ENCODE measurements at places on chromosomes 3 and 15.

DNA sequence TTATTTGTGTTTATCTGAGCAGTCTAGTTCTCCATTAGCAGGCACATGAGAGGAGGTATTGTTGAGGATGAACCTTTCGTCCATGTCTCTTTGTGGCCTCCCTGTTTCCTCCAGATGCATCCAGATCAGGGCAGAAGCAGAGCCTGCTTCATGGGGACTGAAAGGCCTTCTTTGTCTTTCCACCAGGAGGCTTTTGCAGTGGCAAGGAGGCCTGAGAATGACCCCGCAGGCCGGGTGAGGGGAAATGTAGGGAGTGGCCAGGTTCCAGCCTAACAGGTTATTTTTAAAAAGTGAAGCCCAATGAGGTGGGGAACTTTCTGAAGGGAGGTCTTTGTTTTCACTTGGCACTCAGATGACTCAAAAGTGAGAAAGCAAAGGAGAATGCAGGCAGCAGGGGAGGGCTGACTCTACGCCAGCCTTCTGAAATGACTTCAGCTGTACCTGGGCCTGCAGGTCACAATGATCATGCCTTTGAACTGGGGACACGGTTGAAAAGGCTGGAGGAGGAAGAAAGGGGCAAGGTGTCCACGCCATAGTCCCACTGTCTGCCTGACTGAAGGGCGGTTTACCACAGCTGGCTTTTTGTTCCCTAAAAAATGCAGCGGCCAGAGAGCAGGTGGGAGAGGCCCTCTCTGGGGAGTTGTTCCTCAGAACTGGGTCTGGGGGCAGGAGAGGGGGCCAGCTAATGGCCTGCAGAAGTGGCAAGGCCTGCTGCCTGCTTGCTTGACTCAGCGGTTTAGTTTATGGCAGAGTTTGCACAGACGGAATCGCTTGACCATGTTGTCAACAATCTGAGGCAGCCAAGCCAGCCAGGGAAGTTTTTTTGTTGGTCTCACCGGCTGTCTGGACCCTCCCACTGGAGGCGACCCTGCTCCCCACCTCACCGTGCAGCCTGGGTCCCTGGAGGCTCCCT lies 28.7 kb downstream of the CMTM7 start:
- no peak for DNase-seq

DNA sequence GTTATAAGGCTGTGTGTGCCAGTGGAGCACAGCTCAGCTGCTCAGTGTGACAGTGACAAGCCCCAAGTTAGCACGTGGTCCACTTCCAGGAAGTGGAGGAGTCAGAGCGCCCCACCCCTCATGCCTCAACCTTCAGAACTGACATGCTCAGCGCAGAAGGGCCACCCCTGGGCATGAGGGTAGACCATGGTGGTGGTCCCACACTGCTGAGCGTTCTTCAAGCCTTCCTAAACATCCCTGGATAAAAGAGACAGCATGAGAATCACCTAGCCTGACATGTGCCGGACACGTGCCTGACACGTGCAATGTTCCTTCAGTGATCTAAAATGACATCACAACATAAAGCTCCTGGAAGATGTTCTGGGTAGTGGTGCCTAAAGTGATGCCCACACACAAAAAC lies 16.8 kb downstream of the ATP10A start:
- no peak for DNase-seq

DNA sequence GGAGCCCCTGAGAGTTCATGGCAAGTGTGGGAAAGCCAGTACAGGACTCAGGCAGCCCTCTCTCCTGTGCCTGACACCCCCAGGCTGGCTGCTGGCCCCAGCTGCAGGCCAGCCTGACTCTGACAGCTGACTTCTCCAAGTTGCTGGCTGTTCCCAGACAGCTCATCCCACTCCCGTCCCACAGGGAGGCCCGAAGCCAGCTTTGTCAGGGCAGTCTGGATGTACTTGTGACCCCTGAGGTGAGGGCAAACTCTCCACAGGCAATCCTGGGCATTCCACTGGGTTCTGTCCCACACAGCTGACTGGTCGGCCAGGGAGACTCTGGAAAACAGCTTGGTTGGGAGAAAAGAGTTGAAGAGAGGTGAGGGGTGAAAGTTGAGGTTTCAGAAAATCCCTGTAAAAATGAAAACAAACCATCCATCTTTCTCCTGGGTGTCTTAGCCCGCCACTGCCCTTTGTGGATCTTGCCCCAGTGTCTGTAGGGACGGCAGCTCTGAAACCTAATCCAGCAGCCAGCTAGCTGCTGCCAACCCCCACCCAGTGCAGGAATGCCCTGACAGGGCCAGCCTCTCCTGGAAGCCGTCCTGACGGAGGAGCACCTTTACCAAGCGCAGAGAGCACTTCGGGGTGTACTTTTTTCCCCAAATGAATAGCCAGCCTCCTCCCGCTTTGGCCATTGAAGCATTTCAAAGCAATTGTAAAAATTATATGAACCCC lies 87.9 kb downstream of the DNAJB8 start:
- DNase-seq: no peak

DNA sequence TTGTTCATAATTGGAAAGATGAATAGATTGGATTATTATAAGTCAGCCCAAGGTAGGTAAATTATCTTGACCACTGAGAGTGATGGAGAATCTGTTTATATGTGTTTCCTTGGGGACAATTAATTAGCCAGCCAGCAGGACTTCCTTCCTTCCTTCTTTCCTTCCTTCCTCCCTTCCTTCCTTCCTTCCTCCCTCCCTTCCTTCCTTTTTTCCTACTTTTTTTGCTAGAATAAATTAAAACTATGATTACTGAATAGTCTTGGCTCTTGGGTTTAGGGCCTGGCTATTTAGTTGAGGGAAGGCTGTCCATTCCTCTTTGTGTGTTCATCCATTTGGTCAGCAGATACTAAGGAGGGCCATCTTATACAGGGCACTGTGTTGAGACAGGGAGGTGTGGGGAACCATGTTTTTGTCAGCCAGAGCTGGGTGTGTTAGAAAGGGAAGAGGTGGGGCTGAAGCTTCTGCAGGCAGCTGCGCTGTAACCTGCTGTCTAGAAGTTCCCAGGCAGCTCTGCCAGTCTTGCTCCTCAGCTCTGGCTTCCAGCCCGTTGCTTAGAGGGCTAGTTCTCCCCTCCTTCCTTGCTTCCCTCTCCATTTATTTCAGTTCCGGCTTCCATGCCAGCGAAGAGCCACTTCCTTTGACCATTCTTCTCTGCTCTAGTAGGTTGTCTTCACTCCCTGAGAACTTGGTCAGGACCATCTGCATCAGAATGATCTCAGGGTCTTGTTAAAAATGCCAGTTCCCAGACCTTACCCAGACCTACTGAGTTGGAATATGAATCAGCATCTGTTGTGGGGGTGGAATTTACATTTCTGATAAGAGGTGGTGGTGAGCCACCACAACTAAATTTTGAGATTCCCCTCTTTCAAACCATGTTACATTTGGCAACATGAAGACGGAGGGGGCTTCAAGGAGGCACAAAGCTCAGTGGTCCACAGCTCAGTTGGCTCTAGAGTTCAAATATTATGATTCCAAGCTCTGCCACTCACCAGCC lies 113.9 kb downstream of the DGKG start:
- DNase-seq: no peak

DNA sequence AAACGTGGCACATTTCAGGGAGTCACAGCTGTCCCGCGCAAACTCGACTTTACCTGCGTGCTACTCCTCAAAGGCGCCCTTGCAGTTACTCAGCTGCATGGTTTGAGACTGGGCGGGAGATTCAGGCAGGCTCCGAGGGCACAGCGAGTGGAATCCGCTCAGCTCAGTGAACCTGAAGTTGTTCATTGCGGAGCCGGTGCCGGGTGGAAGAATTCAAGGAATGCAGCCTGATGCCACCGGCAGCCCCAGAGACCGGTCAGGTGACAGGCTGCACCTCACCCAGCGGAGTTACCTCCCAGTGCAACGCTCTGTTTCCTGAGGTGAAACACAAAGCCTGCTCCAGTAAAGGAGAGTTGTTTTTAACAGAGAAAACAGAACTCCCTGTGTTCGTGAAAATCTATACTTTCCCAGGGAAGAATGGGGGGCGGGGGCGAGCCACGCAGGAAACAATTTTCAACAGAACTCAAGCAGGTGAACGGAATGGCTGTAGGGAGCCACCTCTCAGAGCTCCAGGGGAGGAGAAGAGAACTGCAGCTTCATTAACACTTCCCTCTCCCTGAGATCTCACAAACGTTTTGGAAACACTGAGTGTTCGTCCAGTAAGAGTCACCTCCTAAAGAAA lies 3.8 kb downstream of the VEPH1 start:
- DNase-seq: no peak

DNA sequence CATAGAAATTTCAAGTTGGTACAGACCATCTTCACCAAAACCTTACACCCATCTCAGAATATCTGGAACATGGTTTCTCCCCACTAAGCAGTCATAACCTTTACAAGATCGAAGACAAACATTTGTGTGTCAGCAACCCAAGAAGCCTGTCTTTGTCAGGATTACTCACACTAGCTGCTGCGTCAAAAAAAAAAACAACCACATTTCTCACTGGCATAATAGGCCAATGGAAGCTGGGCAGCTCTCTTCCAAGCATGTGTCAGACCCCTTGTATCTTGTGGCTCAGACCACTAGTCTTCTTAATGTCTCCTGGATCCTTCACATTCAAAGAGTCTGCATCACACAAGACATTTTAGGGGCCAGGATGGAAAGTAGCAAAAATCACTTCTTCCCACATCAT lies 266.9 kb upstream of the IGF1R start:
- no peak for DNase-seq

- DNase-seq: no peak
These were observed 12.3 kb upstream of the PHLDB2 start for GRCh38 chr3:111846717-111847116.

GRCh38 chr3:15110206-15110605 lies 11.3 kb upstream of the RBSN start:
- no peak for DNase-seq

DNA sequence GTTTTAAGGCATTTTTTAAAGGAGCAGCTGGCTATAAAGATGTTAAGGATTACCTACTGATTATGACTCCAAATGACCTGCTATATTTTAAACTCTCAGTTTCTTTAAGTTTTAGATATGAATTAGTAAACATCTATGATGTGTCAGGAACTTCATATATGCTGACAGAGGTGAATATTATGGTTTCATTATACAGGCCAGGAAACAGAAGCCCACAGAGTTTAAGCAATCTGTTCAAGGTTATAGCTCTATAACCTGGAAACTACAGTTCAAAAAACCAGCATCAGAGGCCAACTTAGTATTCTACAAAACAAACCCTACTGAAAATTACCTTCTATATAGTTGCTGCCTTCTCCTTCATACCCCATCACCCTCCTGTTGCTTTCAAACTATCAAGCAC lies 17.4 kb downstream of the PLSCR4 start:
- no peak for DNase-seq

DNA sequence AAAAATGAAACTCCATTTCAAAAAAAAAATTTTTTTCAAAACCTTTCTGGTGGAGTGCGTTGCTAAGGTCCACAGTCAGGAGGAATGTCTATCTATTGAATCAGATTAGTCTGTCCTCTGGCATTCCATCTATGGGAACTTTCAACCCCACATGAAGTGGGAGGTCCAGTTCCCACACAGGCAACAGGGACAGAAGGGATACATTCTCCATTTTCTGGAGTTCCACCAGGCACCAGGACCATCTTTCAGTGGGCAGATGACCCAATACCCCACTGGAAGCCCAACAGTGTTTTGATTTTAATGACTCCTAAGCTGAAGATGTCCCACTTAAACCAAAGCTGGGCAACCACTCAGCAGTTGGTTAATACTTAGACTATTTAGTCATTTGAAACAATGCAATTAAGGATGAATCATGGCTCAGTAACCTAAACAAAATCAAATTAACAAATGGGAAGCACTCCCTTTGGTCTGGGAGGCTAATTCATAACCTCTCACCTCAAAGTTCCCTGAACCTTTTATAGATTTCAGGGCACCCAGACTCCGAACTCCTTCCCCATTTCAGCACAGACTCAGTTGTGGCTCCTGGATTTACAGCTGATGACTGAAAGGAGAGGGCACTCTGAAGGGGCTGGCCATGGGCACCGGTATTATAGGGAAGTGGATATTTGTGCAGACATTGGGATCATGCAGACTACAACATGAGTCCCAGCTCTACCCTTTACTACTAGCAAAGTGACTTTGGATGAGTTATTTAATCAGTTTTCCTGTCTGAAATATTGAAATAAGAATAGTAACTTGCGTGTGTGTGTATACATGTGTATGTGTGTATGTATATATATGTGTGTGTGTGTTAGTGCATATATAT lies 264.3 kb upstream of the LRTM1 start:
- DNase-seq: no peak

Measured in suppressor macrophage treated with lipopolysaccharide for 4 hours (primary cell).